ENCODE measurements at places on chromosomes 4 and X.

DNA sequence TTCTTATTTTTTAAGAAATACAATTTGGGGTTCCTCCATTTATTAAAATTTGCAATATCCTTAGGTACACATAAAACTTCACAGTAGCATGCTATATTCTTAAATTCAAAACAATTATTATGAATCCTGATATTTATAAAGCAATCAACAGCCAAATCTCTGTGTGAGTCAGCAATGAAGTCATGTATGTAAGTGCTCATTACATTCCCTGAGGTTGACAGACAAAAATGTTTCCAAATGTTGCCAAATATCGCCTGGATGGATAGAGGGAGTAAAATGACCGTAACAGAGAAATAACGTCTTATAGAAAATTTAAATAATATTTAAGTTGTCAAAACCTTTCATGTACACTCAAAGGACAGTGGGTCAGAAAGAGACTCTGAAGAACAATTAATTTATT, 220.0 kb downstream of the PCDH18 start:
- no peak for DNase-seq

DNA sequence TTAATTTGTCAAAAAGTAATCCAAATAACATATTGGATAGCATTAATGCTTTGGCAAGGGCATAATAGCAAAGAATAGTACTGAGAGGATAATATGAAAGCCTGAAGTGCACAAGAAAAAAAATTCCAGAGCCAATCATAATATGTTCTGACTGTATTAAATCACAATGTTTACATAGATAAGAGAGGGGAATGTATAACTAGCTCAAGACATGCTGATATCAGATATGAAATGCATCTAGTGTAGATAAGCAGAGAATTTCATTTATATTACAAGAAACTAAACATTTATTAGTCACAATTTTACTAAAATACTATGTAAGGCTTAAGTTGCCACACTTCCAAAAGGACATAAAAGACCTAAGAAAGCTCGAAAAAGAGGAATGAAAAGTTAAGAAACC, 193.3 kb downstream of the BANK1 start:
- DNase-seq = no peak

DNA sequence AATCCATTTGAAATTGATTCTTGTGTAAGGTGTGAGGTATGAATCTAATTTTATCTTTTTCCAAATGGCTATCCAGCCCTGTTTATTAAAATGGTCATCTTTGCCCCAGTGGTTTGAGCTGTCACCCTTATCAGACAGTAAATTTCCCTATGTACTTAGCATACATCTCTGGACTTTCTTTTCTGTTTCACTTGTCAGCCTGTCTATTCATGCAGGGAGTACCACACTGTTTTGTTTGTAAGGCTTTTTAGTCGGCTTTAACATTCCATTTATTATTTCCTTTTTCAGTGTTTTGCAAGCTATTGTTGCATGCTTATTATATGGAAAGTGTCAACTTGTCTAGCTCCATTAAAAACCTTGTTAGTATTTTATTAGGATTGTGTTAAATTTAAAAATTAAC, 155.8 kb downstream of the STAG2 start:
- no peak for DNase-seq

- DNase-seq = no peak
These were observed 120.8 kb downstream of the ZNF518B start for GRCh38 chr4:10336471-10336870.

- DNase-seq = no peak
These were observed 444 bp upstream of the APBB2 start for GRCh38 chr4:41214825-41215146.

GRCh38 chr4:108256538-108256937, 87.8 kb upstream of the LEF1 start:
- no peak for DNase-seq

DNA sequence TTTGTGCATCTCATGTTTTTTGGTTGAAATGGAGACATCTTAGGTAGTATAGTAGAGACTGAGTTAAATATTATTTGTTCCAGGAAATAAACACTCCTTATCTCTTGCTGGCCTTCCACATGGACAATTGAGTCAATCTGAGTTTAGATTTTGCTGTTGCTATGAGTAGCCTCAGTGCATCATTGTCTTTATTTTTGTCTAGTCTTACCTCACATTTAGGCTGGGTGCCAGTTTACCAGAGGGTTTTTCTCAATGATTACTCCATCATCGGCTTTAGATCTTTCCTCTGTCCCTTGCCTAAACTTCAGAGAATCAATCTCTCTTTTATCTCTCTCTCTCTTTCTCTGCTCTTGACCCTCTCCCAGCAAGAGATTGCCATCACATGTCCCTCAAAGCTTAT, 73.6 kb downstream of the GABRB1 start:
- DNase-seq = no peak

GRCh38 chr4:158176108-158176507, 3.3 kb upstream of the GASK1B start:
- DNase-seq = no peak

- DNase-seq = no peak
These were observed 45.5 kb upstream of the HS3ST1 start for GRCh38 chr4:11474146-11474545.

DNA sequence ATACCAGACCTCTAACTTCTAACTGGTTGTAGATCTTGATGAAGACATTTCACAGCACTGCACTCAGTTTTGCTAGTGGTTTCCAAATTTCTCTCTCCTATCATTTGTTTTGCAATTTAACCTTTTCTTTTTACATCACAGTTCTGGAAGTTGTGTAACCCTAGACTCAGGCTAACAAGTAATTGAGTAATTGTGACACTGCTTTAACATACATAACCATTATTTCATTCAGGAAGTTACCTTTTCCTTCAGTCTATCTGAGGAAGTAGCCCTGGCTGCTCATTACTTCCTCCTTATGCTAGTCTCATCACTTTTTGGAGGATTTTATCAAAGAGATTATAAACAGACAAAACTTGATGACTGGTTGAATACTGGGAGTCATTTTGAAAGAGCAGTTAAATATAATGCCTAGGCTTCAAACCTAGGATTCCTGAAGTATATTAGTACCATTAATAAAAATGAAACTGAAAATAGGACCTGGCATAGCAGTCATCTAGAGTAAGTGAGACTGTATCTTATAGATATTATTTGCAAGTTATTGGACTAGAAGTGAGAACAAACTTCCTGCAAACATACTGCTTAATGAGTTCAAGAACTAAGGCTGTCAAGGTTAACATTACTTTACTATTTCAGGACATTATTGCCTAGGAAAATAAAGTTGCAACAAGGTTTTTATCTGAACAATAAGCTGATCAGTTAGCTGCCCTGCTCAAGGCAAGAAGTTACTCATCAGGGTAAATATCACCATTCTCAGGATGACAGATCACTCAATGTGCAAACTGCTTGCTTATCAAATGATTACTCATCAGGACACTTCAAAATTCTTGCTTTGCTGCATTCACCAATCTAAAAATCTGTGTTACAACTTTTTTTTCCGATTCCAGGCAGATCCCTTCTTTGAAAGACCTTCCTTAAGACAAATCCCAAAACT, 25.6 kb upstream of the TEX13C start:
- no peak for DNase-seq

- no peak for DNase-seq
These were observed 710.6 kb downstream of the TRAM1L1 start for GRCh38 chr4:116374815-116375214.

- DNase-seq = no peak
These were observed 200.4 kb upstream of the GYPA start for GRCh38 chr4:144340931-144341330.

- DNase-seq = no peak
These were observed 73.3 kb upstream of the SOD3 start for GRCh38 chr4:24722026-24722568.

- DNase-seq = no peak
These were observed 884 bp downstream of the CCDC120 start for GRCh38 chrX:49059681-49060085.

DNA sequence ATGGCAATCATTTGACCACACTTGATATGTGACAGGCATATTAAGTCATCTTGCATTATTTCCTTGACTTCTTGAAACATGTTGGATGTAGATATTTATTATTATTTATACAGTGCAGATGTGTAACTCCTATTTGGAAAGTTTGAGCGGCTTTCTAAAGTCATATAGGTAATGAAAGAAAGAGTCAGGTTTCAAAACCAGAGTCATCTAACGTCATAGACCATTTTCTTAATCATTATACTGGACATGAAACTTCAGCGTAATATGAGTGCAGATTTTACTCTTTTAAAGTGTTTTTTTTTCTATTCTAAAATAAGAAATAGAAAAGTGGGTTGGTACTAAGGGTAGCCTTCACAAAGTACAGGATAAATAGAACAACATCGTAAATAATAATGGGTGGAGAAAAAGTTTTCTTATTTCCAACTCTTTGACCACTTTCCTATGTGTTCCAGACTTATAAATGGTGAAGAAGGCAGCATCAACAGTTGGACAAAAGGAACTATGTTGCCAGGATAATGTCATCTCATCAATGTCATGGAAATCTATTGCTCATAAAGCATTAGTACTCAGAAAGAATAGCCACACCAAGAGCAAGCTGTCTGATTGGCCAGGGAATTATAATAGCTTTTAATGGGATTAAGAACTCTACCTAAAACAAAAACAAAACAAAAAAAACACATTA, 108.0 kb upstream of the PCDH18 start:
- DNase-seq = no peak

DNA sequence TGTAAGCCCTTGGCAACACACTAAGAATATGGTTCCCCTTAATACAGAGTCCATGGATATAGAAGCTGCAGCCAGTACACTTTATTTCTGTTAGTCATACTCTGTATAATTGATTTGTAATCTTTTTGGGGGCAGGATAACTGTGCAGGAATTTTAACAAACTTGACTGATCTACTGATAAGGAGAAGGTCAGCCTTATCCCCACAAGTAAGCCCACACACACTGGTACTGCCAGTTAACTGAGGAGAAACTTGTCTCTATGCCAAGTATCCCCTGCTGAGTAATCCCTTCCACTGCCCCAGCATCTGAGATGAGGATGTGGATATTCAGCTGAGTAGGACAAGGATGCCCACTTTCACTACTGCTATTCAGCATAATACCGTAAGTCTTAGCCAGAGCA, 154.9 kb upstream of the CXXC4 start:
- no peak for DNase-seq

DNA sequence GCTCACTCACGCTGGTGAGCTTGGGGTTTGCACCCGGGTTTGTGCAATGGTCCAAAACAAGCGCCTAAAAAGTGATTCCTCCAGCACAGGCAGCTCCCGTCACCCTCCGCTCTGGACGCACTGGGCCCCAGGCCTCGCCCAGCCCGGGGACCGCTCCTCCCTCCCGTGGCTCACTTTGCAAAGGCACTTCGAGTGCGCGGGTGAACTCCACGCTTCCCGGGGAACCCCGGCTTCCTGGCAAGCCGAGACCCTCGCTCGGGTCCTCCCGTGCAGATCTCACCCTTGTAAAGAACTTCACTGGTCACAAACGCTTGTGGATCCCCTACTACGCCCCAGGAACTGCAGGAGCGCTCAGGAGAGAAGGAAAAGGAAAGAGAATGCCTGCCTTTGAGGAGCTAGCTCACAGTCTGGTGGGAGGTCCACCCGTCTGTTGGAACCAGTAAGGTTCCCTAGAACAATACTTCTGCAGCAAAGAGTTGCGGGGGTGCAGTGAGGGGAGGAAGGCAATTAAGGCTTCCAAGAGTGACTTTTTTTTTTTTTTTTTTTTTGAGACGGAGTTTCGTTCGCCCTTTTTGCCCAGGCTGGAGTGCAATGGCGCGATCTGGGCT, at the start of gene CTPS2:
Gene CTPS2 (minus strand): TSS at position 122 of the 608 bp plus-strand sequence. CDS start 9,767 bp downstream, outside the sequence.
- DNase-seq = peak; percentile 66

DNA sequence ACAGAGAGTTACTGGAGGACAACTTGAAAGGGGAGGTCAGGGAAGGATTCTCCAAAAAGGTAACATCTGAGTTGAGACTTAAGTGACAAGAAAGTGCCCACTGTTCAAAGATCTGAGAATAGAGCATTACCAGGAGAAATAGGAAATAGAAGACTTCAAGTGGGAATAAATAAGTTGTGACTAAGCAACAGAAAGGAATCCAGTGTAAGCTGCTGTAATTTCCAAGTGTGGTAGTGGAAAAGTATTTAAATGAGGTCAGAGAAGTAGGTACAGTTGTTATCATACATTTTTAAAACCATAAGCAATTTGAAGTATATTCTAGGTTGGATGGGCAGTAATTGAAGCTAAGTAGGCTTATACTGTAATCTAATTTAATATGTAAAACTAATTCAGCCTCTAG, 211.9 kb downstream of the FBXO8 start:
- DNase-seq = no peak

DNA sequence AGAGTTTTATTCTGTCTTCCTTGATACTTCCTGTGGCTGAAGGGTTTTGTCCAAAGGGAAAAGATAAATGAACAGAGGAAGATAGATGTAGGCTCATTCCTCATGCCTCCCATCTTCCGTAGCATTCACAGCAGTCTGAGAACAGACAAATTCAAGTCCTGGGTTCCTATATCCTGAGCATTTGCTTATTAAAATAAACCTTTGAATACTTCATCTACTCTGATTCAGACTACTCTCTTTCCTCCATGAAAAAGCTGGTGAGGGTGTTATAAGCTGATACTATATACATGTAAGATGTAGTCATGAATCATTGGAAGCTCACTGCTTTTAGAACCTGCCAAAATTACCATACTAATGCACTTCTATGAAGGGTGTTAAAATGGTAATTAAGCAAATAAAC, 61.2 kb downstream of the GAB1 start:
- no peak for DNase-seq

DNA sequence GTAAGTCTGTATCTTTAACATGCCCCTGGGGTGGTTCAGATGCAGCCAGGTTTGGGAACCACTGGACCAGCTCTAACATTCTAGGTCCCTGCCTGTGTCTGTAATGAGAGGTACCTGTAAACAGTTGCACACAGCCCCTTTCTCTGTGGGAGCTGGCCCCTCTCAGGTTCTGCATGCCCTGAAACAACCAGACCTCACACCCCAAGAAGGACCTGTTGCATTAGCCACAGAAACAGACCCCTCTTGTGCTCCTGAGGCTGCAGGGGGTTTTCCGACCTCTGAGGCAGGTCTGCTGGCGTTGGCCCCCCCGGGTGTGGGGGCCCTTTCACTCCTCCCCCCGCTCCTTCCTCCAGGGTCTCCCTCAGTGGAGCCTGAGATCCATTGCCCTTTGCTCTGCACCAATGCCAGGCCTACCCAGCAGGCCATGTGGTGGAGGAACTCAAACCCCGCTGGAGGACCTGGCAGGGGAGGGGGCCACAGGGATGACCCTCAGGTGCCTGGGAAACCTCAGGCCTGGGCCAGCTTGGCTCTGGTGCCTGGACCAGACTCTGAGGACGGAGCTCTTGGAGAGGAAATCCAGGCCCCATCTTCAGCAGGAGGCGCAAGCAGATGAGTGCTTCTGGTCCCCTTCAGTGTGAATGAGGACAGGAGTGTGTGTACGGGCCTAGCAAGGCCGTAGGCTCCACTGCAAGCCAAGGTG, 61.4 kb upstream of the PJA1 start:
- no peak for DNase-seq

GRCh38 chr4:65798498-65799127, 128.3 kb upstream of the EPHA5 start:
- no peak for DNase-seq

- DNase-seq = peak; percentile 40
These were observed 1.9 kb downstream of the NALF2 start for GRCh38 chrX:69505772-69506616.

GRCh38 chr4:107721436-107722100, 1.5 kb upstream of the PAPSS1 start:
- DNase-seq = peak; percentile 77

All from OCI-LY7 (cell line).